Stimulated activated CD8-positive, alpha-beta memory T cell treated with anti-CD3 and anti-CD28 coated beads, Interleukin-15, amount 100 ng/mL, for 24 hours (primary cell): ENCODE measurements at places on chromosomes 2 and 18.

DNA sequence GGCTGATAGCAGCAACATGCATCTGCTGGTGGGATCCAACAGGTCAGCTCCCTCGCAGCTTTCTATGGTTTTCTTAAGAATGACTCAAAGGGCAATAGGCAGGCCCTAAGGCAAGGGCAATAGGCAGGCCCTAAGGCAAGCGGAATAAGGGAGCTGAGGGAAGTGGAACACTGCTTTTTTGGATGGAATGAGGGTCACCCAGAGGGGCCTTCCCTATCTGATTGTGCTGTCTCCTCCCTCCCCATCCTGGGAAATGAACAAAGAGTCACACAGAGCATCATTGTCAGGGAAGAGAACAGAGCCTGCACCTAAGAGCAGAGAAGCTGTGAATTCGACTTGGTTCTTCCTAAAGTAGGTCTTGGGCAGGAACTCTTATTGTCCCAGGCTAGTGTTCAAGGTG, 43.3 kb upstream of the PTPRM start:
- no peak for DNase-seq

GRCh38 chr2:232139171-232139594, 177.7 kb downstream of the DIS3L2 start:
- DNase-seq = no peak

GRCh38 chr18:57299931-57300330, 52.4 kb upstream of the ST8SIA3 start:
- no peak for DNase-seq

DNA sequence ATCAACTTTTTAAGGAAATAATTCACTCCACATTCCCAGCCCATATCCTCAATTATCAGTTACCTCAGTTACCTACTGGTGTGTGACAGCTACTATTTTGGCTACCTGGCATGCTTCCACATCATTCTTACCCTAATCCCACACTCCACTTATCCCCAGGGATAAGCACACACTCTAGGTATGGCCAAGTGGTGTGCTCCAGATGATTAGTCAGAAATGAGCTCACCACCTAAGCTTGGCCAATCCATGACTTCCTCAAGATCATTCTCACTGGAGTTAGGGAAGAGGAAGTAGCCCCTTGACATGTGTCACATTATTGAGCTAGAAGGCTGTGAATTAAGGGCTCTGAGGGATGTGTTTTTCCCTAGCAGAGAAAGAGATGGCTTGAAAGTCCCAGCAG, 20.9 kb upstream of the SMAD4 start:
- DNase-seq = no peak

DNA sequence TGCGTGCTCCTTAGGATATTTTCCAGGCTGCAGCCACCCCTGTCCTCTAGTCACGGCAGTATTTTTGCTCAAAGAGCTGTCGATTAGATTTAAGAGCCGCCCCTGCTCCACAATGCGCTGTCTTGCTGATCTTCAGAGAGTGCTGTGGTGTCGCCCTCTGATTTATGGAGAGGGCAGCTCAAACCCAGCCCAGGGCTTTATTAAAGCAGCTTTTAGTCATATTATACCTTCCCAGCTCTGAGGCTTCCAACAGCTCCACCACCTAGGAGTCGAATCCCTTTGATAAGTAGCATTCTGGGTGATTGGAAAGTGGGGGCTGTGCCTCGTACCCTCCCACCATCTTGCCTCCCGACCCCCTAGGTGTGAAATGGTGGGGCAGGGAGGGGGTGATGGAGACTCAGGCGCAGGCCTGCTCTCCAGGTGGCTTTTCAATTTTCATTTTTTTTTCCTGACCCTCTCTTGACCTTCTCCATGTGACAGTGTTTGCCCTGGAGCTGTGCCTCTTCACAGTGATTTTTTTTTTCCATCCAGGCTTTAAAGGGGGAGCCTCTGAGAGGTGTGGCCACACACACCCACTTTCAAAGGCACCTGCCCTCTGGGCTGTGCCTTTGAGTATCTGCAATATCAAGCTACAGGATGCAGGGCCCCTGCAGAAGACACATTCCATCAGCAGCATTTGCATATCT, 53.1 kb upstream of the NRP2 start:
- DNase-seq = no peak

DNA sequence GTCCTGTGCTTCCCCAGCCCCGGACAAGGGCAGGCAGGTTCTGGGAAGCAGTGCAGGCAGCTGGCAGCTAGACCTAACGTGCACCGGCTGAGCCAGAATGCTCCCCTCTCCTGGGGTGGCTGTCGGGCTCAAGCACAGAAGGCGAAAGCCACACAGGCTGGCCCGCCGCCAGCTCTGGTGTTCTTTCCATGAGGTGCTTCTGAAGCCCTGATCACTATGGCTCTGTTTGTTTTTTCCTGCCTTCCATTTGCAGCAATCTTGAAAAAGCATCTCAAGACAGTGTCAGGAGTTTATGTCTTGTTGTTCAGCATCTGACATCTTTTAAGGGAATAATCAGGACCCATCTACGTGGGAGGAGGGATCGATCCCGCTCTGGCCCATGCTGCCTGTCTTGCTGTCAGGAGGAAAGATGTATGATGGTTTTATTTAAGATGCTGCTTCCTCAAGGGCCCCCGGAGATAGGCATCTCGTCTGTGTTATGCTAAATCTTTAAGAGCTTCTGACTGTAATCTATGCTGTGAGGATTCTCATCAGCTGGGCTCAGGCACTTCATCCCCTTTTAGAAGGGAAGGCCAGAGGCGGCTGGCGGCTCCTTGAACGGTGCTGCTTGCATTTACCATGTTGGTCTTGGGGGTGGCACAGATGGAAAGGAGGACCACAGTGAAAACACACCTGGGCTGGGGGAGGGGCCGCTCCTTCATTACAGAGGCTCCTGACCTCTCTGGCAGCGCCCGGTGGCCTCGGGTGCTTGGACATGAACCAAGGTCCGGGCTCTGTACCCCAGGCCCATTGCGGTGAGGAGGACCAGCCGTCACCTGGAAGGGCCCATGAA, 118.5 kb upstream of the HDAC4 start:
- no peak for DNase-seq

- no peak for DNase-seq
These were observed 130.8 kb downstream of the FIGN start for GRCh38 chr2:163604941-163605555.

DNA sequence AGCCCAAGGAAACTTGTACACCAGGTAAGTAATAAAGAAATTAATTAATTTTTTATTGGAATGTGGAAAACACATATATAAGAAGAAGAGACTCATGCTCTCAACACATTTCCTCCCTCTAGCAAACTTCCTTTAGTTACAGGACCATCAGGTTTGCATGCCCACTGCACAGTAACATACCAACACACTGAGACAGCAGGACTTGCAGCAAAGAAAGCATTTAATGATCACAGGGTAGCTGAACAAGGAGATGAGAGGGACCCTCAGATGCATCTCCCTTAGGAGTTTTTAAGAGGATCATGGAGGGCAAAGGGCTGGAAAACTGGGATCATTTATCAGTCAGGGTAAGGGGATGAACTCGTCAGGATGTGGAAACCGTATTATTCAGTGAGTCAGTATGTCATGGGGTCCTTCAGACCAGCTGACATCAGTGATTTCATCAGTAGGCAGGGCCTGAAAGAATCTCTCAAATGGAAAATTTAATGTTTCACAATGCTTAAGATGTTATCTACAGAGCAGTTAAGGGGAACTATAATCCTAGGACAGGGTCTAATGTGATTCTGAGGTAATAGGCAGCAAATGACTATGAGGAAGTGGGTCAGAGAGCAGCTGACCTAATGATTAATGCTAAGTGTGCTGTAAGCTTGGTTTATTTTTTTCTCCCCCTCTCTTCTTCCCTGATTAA, 193.8 kb upstream of the RND3 start:
- no peak for DNase-seq
